ENCODE measurements at places on chromosomes 1 and 21.

DNA sequence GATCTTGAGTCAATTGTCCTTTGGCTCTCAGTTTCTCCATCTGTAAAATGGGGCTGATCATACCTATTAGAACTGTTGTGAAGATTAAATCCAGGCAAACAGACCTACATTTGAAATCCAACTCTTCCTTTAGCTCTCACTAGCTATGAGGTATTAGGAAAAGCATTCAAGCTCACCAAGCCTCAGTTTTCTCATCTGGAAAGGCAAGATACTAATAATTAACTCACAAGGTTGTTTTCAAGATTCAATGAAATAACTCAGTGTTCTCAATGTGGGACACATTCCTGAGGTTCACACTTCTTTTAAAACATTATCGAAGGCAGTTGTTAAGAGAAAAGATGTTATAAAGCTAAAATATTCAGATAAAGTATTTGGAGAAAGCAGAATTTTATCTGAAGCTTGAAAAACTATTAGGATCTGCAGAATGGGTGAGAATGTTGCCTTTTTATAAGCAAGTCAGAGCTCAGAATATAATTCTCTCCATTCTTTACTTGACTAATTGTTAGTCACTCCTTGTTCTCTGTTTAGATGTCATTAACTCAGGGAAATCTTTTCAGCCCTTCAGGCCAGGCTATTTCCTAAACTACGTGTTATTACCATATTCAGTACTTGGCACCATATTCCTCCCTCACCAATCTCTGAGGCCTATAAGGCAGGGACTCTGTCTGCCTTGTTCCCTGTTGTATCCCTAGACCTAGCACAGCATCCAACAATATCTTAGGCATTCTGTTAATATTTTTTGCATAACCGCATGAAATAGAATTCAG, 72.0 kb upstream of the VAV3 start:
- DNase-seq = no peak

- DNase-seq = no peak
Measured at GRCh38 chr1:68745451-68745850, 248.6 kb upstream of the DEPDC1 start.

- DNase-seq = no peak
Measured at GRCh38 chr1:207763091-207763490, 11.2 kb downstream of the CD46 start.

- DNase-seq = no peak
Measured at GRCh38 chr1:243508943-243509342, 253.1 kb downstream of the SDCCAG8 start.

- DNase-seq = no peak
Measured at GRCh38 chr1:232554409-232554808, 75.5 kb downstream of the SIPA1L2 start.
